ENCODE measurements at places on chromosomes 3 and 15.

- no peak for DNase-seq
Observed at GRCh38 chr3:68924897-68925296, 7.5 kb downstream of the TAFA4 start.

- no peak for DNase-seq
Observed at GRCh38 chr3:30628205-30628900, 22.0 kb downstream of the TGFBR2 start.

- DNase-seq: no peak
Observed at GRCh38 chr3:50323092-50323600, 601 bp upstream of the HYAL2 start.

- no peak for DNase-seq
Observed at GRCh38 chr3:4426261-4426781, 40.7 kb downstream of the SUMF1 start.

- no peak for DNase-seq
Observed at GRCh38 chr3:169914321-169914720, 2.9 kb downstream of the SAMD7 start.

DNA sequence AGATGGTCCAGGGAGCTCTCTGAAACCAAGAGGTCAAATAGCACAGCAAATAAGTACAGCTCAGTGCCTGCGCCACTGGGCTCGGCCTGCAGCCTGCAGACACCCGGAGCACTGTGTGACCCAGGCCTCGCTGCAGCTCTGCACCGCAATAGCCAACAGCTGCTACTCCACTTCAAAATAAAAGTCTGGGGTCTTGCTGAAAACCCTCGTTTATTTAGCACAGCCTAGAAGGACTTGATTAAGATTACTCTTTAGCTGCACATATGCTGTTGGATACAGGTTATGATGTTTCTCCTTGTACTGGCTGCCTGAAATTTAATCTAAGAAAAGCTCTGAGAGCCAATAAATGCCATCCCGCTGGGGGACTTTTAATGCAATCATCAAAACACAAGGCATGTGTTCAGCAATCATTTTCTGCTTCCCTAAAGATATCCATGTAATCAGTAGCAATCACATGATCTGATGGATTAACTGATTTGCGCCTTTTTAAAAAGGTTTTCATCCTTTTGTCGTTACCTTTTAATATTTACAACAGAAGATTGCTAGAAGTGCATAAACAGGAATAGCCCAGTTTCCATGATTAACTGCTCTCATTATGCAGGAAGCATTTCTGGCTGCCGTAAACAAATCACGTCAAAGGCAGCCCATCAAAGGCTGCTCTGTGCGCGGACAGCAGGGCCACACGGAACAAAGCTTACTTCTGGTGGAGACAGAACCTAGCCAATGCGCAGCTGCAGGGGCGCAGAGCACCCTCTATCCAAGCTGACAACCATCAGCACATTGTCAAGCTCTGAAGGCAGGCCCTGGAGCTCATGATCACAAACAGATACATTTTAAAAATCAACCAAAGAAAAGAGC lies 58.8 kb downstream of the CLASP2 start:
- DNase-seq: no peak

GRCh38 chr15:35282965-35283496 lies 197.9 kb upstream of the NANOGP8 start:
- DNase-seq: no peak

GRCh38 chr3:136135039-136135802 lies 60.9 kb downstream of the MSL2 start:
- no peak for DNase-seq

DNA sequence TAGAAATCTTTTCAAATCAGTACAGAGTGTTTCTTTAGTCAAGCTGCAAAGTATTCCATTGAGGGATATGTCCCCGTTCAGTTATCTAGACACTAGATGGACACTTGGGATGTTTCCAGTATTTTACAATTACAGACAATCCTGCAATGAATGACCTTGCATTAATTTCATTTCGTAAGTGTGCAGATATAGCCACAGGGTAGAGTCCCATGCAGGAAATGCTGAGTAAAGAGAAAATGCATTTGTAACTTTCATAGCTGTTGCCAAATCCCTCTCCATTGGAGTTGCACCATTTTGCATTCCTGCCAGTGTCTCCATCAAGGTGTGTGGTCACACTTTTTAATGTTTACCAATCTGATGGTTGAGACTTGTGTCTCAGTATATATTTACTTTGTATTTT lies 92.5 kb downstream of the LIPC start:
- DNase-seq: no peak

GRCh38 chr3:20742903-20743552 lies 557.0 kb upstream of the SGO1 start:
- no peak for DNase-seq

- DNase-seq: no peak
Observed at GRCh38 chr3:117887901-117888300, 1146.7 kb downstream of the IGSF11 start.

- no peak for DNase-seq
Observed at GRCh38 chr3:12753275-12754028, 5.6 kb downstream of the TMEM40 start.

- no peak for DNase-seq
Observed at GRCh38 chr3:126916546-126916945, 66.4 kb upstream of the PLXNA1 start.

DNA sequence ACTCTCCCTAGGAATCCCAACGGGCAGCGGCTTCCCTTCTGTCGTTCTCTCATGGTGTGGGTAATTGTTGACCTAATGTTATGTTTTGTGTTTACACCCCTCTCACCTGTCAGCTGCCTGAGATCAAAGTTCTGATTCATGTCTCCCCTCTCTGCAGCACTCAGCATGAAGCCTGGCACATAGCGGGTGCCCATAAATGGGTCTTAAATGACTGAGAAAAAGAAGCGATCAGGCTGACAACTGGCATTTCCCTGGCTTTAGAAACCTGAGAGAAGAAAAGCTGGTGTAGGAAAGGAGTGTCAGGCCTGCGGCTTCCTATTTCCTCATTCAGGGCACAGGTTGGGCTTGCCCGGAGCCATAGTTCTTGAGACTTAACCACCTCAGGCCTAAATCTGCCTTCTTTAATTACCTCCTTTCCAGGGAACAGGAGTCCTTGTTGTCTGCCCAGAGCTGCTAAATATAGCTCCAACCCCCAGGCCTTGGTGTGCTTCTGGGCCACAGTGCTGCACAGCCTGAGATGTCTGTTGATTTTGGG lies 31.8 kb downstream of the LPP start:
- DNase-seq: no peak

GRCh38 chr3:169085827-169086226 lies 577.7 kb downstream of the MECOM start:
- DNase-seq: no peak

DNA sequence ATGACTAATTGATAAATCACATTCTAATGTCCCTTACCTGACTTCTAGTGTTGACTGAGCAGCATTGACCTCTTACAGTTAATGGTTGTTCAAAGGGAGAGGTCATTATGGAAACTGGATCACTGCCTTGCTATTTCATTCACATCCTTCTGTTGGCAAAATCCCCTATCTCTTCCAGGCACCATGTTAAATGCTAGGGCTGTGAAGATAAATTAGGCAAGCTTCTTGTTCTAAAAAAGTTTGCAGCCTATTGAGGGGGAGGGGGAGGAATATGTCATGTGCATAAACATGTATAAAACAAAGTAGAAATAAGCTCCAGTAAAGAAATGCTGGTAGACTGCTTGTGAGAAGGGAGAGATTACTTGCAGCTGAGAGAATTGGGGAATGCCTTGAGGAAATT lies 84.8 kb upstream of the MLF1 start:
- no peak for DNase-seq

DNA sequence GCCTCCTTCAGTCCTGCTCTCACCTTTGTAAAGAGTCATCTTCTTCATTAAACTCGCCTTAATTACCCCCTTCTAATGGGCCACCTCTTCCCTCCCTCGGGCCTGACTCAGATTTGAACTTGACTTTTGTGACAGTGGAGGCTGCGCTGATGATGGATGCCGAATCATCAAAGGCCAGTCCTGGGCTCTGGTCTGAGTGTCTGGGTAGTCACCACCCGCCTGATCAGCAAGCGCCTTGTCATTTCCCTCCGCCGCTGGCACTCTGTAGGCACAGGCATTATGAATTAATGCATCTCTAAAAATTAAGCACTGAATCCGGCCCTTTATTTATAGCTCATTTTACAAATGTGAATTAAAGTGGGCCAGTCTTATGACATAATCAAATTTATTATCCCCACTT lies 116.7 kb upstream of the PROK2 start:
- no peak for DNase-seq

GRCh38 chr3:49806850-49807249 lies 3.8 kb downstream of the INKA1 start:
- DNase-seq: no peak

- no peak for DNase-seq
Observed at GRCh38 chr3:6528951-6529350, 332.0 kb upstream of the GRM7 start.

DNA sequence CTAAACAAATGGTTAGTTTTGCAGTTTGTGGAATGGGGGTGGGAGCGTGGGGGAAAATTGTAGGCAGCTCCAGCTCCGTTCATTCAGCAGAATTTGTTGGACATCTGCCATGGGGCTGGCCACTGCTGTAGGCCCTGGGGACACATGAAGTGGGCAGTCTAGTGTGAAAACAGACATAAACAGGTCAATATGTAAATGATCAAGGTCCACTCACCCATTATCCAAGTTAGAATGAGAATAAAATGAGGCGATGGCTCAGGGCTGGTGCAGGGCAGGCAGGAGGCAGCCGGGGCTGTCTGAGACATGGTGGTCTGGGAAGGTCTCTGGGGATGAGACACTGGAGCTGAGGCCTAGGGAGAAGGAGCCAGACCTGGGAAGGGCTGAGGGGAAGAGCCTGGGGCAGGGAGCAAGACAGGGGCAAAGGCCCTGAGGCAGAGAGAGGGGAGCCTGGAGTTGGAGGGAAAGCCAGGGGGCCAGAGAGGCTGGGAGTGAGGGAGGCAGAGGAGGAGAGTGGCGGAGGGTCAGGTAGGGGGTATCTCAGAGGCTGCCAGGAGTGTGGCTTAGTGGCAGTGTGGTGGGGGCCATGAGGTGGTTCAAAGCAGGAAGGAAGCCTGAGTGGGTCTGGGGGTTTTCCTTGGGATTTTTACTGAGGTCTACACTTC lies 6.2 kb upstream of the SLC6A6 start:
- DNase-seq: no peak

DNA sequence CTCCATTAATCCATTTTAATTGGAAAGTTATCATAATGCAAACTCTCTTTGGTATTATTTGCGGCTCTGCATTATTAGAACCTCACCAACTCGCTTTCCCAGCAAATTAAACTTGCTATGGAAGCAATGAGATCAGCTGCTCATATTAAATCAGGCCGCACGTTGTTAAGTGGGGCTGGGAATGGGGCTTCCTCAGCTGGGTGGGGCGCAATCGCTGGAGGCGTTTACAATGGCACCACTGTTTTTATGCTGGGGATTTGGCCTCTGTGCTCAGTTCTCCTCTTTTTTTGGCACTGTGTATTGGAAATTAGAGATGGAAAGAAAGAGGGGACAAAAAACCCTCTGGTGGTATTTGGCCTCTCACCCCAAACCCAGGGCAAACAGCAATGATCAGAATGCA lies 72.2 kb downstream of the RPLP1 start:
- DNase-seq: no peak

DNA sequence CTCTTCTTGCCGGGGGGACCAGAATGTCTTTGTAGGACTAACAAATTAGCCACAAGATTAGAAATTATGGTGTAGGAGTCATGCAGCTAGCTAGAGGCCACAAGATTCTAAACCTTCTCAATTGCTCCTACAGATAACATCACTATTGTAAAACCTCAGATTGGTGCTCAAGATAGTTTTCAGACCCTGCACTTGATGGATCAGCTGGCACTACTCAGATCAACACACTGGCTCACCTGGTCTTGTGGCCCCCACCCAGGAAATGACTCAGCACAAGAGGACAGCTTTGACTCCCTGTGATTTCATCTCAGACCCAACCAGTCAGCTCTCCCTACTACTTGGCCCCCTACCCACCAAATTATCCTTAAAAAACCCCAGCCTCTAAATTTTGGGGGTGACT lies 124.1 kb upstream of the RASGRP1 start:
- DNase-seq: peak; percentile 12

- DNase-seq: no peak
Observed at GRCh38 chr3:194269610-194270145, 81.5 kb downstream of the CPN2 start.

GRCh38 chr3:78076379-78076778 lies 1036.5 kb downstream of the ROBO2 start:
- no peak for DNase-seq

Data from stimulated activated CD4-positive, alpha-beta T cell treated with anti-CD3 and anti-CD28 coated beads, Interleukin-15, amount 100 ng/mL, for 1 hour (primary cell).